Activated CD4-positive, alpha-beta T cell treated with anti-CD3 and anti-CD28 coated beads, Interleukin-2, amount 10 ng/mL, durations not matched to agents 7 days and 5 days (primary cell): ENCODE measurements at places on chromosomes 2 and 18.

DNA sequence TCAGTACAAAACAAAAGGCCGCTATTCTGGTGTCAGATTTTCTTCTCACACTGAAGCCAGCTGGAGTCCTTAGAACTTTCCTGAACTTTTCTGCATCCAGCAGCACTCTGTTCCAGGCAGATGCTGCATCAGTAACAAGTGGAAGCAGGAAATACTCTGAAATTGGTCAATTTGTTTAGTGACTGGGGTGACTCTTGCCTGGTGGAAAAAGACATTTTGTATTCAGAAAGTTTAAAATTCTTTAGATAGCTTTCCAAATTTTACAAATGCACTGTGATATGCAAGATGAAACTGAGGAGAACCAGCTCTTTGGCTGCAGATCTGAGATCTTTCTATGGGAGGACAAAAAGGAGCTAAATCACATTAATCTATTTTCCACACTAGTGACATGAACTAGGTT lies 385.7 kb downstream of the NRXN1 start:
- no peaks in the 10 kb centered on the region for H3K4me1 ChIP-seq
- H3K27me3 ChIP-seq, result no peaks in the 10 kb centered on the region
- no peak for DNase-seq
- H3K36me3 ChIP-seq, result no peaks in the 10 kb centered on the region
- H3K4me3 ChIP-seq, result no peak overlapping the region

- peaks cover 6% of the 10 kb centered on the region for H3K36me3 ChIP-seq
- no peaks in the 10 kb centered on the region for H3K27me3 ChIP-seq
- no peak for DNase-seq
- no peak overlapping the region for H3K27ac ChIP-seq
- no peak overlapping the region for H3K4me3 ChIP-seq
- H3K4me1 ChIP-seq, result peaks cover 40% of the 10 kb centered on the region
Measured at GRCh38 chr2:58237741-58238140, 3.4 kb downstream of the FANCL start.

DNA sequence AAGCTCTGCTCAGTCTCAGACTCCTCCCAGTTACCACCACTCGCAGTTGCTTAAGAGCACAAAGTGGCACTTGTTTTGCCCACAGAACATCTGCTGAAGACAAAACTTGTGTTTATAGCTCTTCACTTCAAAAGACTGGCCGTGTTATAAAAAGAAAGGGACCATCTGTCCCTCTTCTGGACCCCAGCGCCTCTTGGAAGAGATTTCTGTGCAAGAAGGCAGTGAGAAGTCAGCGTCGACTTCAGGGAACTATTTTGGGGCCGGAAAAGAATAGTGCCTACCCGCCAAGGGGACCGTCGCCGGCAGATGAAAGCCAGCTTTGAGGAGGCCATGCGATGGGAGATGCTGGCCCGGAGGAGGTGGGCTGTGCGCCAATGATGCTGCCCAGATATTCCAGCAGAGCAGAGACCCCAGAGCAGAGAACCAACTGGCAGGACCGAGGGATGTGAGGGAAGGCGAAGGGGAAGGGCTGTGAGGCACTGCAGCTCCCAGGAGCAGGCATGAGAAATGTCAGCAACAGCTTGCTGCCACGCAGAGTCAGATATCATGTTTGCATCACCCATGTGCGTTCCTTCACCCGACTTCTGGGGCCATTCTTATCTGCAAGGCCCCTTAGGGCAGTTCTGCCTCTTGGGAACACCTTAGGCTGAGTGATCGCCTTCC lies 270.9 kb downstream of the ATAD2B start:
- peaks cover 6% of the 10 kb centered on the region for H3K4me1 ChIP-seq
- no peak for DNase-seq
- H3K4me3 ChIP-seq, result no peak overlapping the region
- H3K27me3 ChIP-seq, result no peaks in the 10 kb centered on the region
- H3K36me3 ChIP-seq, result no peaks in the 10 kb centered on the region

- H3K27ac ChIP-seq, result peak overlapping the region; percentile 57
- no peaks in the 10 kb centered on the region for H3K36me3 ChIP-seq
- peaks cover 9% of the 10 kb centered on the region for H3K4me1 ChIP-seq
- no peak overlapping the region for H3K4me3 ChIP-seq
- no peaks in the 10 kb centered on the region for H3K27me3 ChIP-seq
Measured at GRCh38 chr2:241814643-241815476, 5.9 kb downstream of the NEU4 start.

GRCh38 chr2:54149638-54150441 lies 34.4 kb downstream of the ACYP2 start:
- H3K27ac ChIP-seq, result no peak overlapping the region
- peaks cover 9% of the 10 kb centered on the region for H3K36me3 ChIP-seq
- no peaks in the 10 kb centered on the region for H3K4me1 ChIP-seq
- no peak overlapping the region for H3K4me3 ChIP-seq
- DNase-seq, result no peak

- no peak overlapping the region for H3K27ac ChIP-seq
- no peaks in the 10 kb centered on the region for H3K27me3 ChIP-seq
- no peak for DNase-seq
- no peaks in the 10 kb centered on the region for H3K4me1 ChIP-seq
- H3K36me3 ChIP-seq, result no peaks in the 10 kb centered on the region
Measured at GRCh38 chr18:66795051-66795450, 191.2 kb upstream of the CDH19 start.

GRCh38 chr18:51767293-51767692 lies 569.8 kb upstream of the MEX3C start:
- H3K27ac ChIP-seq, result no peak overlapping the region
- H3K36me3 ChIP-seq, result no peaks in the 10 kb centered on the region
- H3K4me1 ChIP-seq, result no peaks in the 10 kb centered on the region
- no peak overlapping the region for H3K4me3 ChIP-seq
- no peaks in the 10 kb centered on the region for H3K27me3 ChIP-seq
- no peak for DNase-seq

DNA sequence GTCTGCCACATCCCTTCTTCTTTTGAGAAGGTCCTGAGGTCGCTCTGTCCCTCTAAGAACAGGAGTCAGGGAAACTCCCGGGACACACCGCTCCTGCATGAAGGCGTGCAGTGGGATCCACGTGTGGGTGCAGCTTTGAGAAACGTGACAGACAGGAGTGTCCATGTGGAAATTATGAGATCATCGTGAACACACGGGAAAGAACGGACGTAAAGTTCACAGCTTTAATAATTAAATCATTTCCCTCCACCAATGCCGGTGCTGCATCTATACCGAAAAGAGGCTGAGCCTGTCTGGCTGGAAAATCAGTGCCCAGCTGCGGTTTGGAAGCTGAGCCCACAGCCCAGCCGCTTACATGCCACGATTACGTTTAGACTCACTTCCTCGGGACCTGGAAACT lies 372.4 kb upstream of the SALL3 start:
- peaks cover 1% of the 10 kb centered on the region for H3K27me3 ChIP-seq
- peaks cover 2% of the 10 kb centered on the region for H3K36me3 ChIP-seq
- no peaks in the 10 kb centered on the region for H3K4me1 ChIP-seq
- DNase-seq, result no peak

DNA sequence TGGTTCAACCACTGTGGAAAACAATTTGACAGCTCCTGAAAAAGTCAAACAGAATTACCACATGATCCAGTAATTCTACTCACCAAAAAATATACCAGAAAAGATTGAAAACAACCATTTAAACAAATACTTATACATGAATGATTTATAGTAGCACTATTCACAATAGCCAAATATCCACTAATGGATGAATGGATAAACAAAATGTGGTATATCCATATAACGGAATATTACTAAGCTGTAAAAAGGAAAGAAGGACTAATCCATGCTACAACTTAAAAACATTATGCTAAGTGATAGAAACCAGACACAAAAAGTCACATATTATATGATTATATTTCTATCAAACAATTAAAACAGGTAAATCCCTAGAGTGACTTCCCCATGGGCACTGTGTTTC lies 131.5 kb downstream of the SPOPL start:
- no peak overlapping the region for H3K4me3 ChIP-seq
- peaks cover 9% of the 10 kb centered on the region for H3K27me3 ChIP-seq
- H3K36me3 ChIP-seq, result no peaks in the 10 kb centered on the region
- no peak overlapping the region for H3K27ac ChIP-seq
- no peak for DNase-seq

DNA sequence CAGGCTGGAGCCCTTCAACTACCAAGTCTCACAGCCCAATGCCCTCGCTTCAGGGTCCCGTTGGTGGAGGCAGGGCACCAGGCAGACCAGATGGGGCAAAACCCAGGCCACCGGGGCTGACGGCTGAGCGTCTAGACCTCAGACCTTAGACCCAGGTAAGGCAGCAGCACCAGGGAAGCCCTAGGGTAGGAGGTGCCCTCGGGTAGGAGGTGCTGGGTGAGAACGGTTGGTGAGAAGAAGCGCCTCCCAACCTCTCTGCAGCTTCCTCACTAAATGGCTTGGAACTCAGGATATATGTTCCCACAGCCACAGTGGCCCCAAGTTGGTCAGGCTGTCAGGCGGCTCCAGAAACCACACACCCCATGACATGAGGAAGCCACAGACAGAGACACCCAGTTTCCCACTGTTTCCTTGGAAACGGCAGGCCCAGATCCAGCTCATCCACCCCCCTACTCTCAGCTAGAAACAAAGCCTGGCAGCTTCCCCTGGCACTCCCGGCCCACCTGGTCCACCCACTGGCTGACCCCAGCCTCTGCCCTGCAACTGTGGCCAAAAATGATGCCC lies 13.1 kb upstream of the MLPH start:
- H3K27me3 ChIP-seq, result peaks cover 25% of the 10 kb centered on the region
- no peaks in the 10 kb centered on the region for H3K36me3 ChIP-seq
- peaks cover 11% of the 10 kb centered on the region for H3K4me1 ChIP-seq
- H3K27ac ChIP-seq, result peak overlapping the region; percentile 88
- no peak for DNase-seq

GRCh38 chr2:94997981-94998930 lies 27.3 kb upstream of the MAL start:
- peaks cover 18% of the 10 kb centered on the region for H3K27me3 ChIP-seq
- no peak for DNase-seq
- no peaks in the 10 kb centered on the region for H3K4me1 ChIP-seq
- no peak overlapping the region for H3K27ac ChIP-seq

- no peaks in the 10 kb centered on the region for H3K36me3 ChIP-seq
- no peak for DNase-seq
- peaks cover 2% of the 10 kb centered on the region for H3K27me3 ChIP-seq
- no peak overlapping the region for H3K27ac ChIP-seq
- H3K4me3 ChIP-seq, result no peak overlapping the region
Measured at GRCh38 chr2:122083256-122084048, 328.0 kb downstream of the TSN start.

GRCh38 chr2:24024018-24024417 lies 14.1 kb downstream of the MFSD2B start:
- H3K27me3 ChIP-seq, result no peaks in the 10 kb centered on the region
- H3K4me1 ChIP-seq, result no peaks in the 10 kb centered on the region
- H3K36me3 ChIP-seq, result peaks cover 7% of the 10 kb centered on the region
- no peak overlapping the region for H3K27ac ChIP-seq

GRCh38 chr2:163600801-163601200 lies 135.0 kb downstream of the FIGN start:
- H3K27ac ChIP-seq, result no peak overlapping the region
- DNase-seq, result no peak
- no peaks in the 10 kb centered on the region for H3K36me3 ChIP-seq

DNA sequence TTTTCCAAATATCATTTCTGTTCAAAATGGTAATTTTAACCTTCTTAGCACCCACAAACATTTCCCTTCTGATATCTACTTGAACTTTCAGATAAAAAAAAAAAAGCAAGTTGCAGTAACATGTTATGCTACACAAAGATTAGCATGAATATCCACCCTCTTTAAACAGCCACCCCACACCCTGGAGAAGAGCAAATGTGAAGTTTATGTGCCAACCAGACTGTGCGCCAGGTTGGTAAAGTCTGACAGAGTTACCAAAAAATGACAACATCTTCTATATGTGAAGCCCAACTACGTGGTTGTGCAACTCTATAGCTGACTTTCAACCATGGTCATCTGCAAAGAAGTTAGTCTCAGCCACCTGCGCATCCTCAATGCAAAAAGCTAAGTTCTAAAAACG lies 62.6 kb downstream of the BCL11A start:
- no peak overlapping the region for H3K4me3 ChIP-seq
- no peak for DNase-seq
- H3K4me1 ChIP-seq, result no peaks in the 10 kb centered on the region
- no peaks in the 10 kb centered on the region for H3K36me3 ChIP-seq
- H3K27ac ChIP-seq, result no peak overlapping the region

DNA sequence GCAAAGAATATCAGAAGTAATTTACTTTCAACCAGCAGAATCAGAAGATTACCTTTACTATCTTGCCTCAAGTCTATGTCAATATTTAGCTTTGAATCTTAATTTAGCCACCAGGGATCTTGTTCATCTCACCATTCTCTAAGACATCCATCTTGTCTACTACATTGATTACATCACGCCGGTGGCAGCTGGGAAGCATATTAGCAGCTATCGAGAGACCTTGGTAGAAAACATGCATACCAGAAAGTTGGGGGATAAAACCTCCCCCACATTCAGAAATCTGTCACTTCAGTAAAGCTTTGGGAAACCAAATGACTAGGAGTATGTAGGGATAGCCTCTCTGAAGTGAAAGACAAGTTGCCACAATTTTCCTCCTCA lies 703.8 kb upstream of the FSHR start:
- no peaks in the 10 kb centered on the region for H3K27me3 ChIP-seq
- no peak overlapping the region for H3K27ac ChIP-seq
- no peaks in the 10 kb centered on the region for H3K4me1 ChIP-seq

- no peaks in the 10 kb centered on the region for H3K36me3 ChIP-seq
- no peaks in the 10 kb centered on the region for H3K27me3 ChIP-seq
- H3K4me1 ChIP-seq, result no peaks in the 10 kb centered on the region
Measured at GRCh38 chr2:34241905-34242762, 643.0 kb upstream of the FAM98A start.

GRCh38 chr18:36623091-36623490 lies 205.7 kb downstream of the TPGS2 start:
- H3K27me3 ChIP-seq, result no peaks in the 10 kb centered on the region
- no peaks in the 10 kb centered on the region for H3K36me3 ChIP-seq
- H3K4me1 ChIP-seq, result no peaks in the 10 kb centered on the region
- no peak overlapping the region for H3K4me3 ChIP-seq

DNA sequence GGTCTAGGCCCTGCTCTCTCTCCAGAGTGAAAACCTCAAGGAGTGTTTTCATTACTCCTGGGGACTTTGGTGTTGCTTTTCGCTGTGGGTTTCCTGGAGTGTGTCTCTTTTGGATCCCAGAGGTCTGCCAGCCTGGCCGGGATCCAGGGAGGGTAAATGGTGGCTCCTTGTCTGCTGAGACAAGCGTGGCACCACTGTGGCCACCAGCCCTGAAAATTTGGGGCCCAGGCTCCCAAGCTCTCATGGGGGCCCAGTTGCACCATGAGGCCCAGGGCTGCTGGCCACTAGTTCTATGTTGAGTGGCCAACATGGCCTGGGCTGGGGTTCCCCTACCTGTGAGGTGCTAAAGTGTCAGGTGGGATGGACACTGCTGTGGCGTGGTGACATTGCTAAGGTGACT lies 144.8 kb downstream of the CTIF start:
- H3K36me3 ChIP-seq, result no peaks in the 10 kb centered on the region
- no peaks in the 10 kb centered on the region for H3K27me3 ChIP-seq
- no peak overlapping the region for H3K4me3 ChIP-seq
- DNase-seq, result no peak
- H3K27ac ChIP-seq, result no peak overlapping the region
- peaks cover 4% of the 10 kb centered on the region for H3K4me1 ChIP-seq

GRCh38 chr2:166725927-166726924 lies 162.1 kb upstream of the XIRP2 start:
- no peak overlapping the region for H3K4me3 ChIP-seq
- no peak overlapping the region for H3K27ac ChIP-seq
- H3K27me3 ChIP-seq, result no peaks in the 10 kb centered on the region
- DNase-seq, result no peak
- no peaks in the 10 kb centered on the region for H3K4me1 ChIP-seq

- DNase-seq, result no peak
- no peaks in the 10 kb centered on the region for H3K4me1 ChIP-seq
- H3K36me3 ChIP-seq, result no peaks in the 10 kb centered on the region
- no peak overlapping the region for H3K4me3 ChIP-seq
Measured at GRCh38 chr2:124241-124880, 78.1 kb upstream of the FAM110C start.

- no peak overlapping the region for H3K4me3 ChIP-seq
- no peaks in the 10 kb centered on the region for H3K36me3 ChIP-seq
- no peak for DNase-seq
- H3K27ac ChIP-seq, result no peak overlapping the region
Measured at GRCh38 chr2:30757749-30758148, 49.5 kb downstream of the CAPN13 start.
